ENCODE measurements at places on chromosomes 16 and 17.

GRCh38 chr16:17469011-17469740 lies 1.6 kb downstream of the XYLT1 start:
- DNase-seq, result peak; percentile 35

- no peak for DNase-seq
Observed at GRCh38 chr16:69486272-69486671, 61.9 kb downstream of the CYB5B start.

GRCh38 chr17:1907909-1908698 lies 78.3 kb downstream of the RPA1 start:
- no peak for DNase-seq

DNA sequence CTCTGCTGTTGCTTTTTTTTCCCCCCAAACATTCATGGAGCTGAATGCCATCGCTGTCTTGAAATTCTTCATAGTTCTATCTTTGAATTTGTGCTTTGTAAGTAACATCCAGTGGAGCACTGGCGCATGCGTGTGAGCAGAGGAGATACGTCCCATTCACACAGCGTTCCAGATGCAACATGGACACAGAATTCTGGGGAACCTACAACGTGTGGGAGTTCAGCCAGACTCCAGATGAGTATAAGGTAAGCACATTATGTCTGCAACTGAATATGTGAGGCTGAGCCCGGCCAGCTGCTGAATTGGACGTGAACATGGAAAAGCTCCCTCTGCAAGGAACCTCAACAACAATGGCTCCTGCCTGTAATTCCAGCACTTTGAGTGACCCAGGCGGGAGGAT lies 4.3 kb upstream of the ATP1B2 start:
- DNase-seq, result no peak

DNA sequence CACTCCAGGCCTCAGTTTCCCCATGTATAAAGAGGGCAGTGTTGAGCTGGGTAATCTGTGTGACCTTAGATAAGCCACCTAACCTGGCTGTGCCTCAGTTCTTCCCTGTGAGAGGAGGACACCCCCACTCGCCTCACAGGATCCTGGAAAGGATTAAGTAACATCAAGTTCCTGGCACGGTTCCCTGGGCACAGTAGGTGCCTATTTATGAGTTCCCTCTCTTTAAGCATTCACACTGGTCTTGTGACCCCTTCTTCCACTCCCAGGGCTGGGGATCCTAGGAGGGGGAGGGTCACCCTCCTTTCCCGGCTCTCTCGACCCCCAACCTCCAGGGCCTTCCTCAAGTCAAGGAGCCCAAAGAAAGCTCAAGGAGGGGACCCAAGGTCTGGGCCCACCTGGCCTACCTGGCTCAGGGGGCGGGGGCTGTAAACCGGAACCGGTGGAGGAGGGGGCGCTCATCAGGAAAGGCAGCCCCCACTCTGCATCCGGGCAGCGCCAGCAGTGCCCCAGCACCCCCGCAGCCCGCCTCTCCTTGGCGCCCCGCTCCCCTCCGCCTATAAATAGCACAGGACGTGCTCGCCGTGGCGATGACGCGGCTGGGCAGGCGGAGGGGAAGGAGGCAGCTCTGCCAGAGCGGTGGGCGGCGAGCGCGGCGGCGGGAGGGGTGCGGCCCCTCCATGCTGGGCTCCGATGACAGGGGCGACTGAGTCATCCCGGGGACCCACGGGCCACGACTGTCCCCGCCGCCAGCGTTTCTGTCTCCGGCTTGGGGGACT lies 9.4 kb downstream of the RPL19 start:
- no peak for DNase-seq
